ENCODE measurements at places on chromosomes 3 and 15. TPM values are rescaled to one million over a fixed set of nuclear protein-coding genes. Genes with fewer than 3 reads are reported as not detected.

The ITIH4 gene
- total RNA-seq: 0.38 TPM

The TUSC7 gene
- not detected for total RNA-seq

The MEIS2 gene
- 39.1 TPM for total RNA-seq

The C15orf62 gene
- total RNA-seq: 0.66 TPM

The FAM81A gene
- total RNA-seq: under 0.01 TPM

The CCR9 gene
- not detected for total RNA-seq

The CNTN3 gene
- total RNA-seq: 0.38 TPM

The GOLGA8S gene
- 0.09 TPM for total RNA-seq

The KBTBD12 gene
- total RNA-seq: not detected

The SMCO1 gene
- total RNA-seq: not detected

The CATSPER2 gene
- total RNA-seq: 1.6 TPM

The SHF gene
- total RNA-seq: 1.8 TPM

The CPA3 gene
- 3.1 TPM for total RNA-seq

The QRICH1 gene
- total RNA-seq: 48.5 TPM

The PSTPIP1 gene
- total RNA-seq: 0.09 TPM

The GPR149 gene
- not detected for total RNA-seq

The HACD3 gene
- total RNA-seq: 92.5 TPM

The GRIP2 gene
- not detected for total RNA-seq

The CYP1A2 gene
- not detected for total RNA-seq

The MUSTN1 gene
- total RNA-seq: not detected

The PLS1 gene
- 1.5 TPM for total RNA-seq

The PRSS50 gene
- total RNA-seq: not detected

The ZDHHC19 gene
- not detected for total RNA-seq

The ISLR gene
- not detected for total RNA-seq

The USP50 gene
- 0.09 TPM for total RNA-seq

The MUC4 gene
- under 0.01 TPM for total RNA-seq
